ENCODE measurements at places on chromosomes 1 and 21.

DNA sequence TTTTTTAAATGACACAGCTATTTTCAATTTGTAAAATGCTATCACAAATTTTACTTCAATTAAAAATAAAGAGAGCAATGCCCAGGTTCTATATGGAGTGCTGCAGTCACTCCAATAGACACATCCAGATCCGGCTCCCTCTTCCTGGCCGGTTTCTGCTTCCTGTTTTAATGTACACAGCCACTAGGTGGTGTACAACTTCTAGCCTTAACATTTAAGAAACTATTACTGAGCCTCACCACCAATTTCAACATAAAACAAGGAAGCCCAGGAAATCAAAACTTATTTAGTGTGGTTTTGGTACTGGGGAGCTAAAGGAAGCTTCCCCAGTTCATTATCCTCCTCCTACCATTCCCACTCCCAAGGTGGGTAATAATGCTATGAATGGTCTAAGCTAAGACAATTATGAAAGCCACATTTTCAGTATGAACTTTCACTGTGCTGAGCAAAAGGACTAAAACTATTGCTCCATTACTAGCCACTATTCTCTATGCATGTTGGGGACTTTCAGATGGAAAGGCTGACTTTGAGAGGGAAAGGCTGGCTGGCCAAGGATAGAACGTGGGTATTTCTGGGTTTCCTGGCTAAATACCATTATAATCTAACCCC is 25.5 kb upstream of the MTMR11 start:
- no peak for DNase-seq

DNA sequence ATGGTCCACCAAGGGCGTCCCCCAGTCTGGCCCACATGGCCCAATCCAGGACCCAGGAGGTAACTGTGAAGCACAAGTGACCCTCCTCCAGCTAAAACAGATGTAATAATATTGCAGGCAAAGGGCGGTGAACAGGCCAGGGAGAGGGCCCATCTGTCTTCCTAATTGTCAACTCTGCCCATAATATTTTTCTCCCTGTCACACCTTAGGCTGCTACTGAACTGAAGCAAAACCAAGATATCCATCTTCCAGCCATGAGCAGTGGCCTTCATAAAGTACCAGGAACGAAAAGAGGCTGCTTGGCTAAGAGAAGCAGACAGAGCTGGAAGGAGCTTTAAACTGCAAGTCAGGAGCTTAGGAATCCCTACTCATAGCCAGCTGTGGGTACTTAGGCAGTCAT is 3.1 kb downstream of the KANK4 start:
- no peak for DNase-seq

GRCh38 chr1:230158415-230159291 is 91.6 kb downstream of the GALNT2 start:
- DNase-seq = no peak

DNA sequence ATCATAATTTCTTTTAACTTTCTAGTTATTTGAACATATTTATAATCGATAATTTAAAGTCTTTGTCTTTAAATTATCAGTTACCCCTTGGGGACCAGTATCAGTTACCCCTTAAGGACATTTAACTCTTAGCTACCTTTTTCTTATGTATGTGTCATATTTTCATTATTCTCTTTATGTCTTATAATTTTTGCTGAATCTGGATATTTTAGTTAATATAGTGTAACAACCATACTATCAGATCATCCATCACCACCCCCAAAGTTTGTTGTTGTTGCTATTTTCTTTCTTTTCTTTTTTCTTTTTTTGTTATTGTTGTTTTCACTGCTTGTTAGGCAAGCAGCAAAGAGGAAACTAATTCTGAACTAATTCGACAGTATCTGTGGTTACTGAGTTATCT is 57.0 kb upstream of the TNFSF18 start:
- DNase-seq = no peak

DNA sequence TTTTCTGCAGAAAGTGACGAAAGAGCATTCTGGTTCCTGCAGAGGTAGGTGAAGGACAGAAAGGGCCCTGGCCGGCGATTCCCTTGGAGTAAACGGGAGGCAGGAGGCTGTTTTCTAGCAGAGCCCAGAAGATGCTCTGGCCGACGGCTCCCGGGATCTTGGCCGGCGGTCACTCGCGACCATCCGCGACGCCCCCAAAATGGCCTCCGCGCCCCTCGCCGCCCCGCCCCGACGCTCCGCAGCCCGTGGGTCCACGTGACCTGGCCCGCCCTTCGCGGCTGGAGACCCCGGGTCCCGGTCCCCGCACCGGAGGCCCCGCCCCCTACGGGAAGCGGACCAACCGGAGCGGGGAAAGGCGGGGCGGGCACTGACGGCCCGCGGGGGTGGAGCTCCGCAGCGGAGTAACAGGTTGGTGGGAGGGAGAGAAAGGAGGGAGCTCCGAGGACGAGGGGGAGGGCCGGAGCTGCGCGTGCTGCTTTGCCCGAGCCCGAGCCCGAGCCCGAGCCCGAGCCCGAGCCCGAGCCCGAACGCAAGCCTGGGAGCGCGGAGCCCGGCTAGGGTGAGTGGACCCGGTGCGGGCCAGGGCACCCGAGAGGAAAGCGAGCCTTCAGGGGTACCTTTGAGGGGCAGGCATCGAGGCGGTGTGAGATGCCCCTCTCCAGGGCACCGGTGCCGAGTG is at the start of gene CGN:
TSS of gene CGN (plus strand) at position 431 of the 679 bp plus-strand sequence. CDS start 7,133 bp downstream, outside the sequence.
- peak; percentile 57 for DNase-seq

- no peak for DNase-seq
These were observed 339.3 kb upstream of the NR5A2 start for GRCh38 chr1:199688133-199688676.

DNA sequence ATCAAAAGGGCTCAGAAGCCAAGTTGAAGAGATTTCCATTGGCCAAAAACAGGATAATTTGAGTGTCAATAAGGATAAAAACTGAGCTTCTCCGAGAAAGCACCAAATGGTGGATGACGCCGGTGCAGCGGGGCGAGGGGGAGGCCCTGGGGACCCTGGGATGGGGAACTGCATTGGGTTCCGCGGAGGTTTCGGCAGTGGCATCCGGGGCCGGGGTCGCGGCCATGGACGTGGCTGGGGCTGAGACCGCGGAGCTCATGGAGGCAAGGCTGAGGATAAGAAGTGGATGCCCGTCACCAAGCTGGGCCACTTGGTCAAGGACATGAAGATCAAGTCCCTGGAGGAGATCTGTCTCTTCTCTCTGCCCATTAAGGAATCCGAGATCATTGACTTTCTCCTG is 97.2 kb downstream of the DMRTA2 start:
- no peak for DNase-seq

GRCh38 chr1:202247837-202248795 is 54.5 kb downstream of the LGR6 start:
- DNase-seq = no peak

GRCh38 chr1:89746424-89747149 is 74.2 kb upstream of the LRRC8D start:
- no peak for DNase-seq
